CD4-positive, alpha-beta T cell treated with Interleukin-15 for 1 hour (primary cell): ENCODE measurements at places on chromosomes 16 and 17.

GRCh38 chr17:50355701-50356341 lies 9.9 kb downstream of the XYLT2 start:
- DNase-seq = no peak

- no peak for DNase-seq
Observed at GRCh38 chr17:43092901-43093300, 32.3 kb downstream of the BRCA1 start.

- no peak for DNase-seq
Observed at GRCh38 chr16:81473066-81473488, 28.5 kb downstream of the CMIP start.

- DNase-seq = no peak
Observed at GRCh38 chr16:83532634-83533033, 275.1 kb upstream of the HSBP1 start.

DNA sequence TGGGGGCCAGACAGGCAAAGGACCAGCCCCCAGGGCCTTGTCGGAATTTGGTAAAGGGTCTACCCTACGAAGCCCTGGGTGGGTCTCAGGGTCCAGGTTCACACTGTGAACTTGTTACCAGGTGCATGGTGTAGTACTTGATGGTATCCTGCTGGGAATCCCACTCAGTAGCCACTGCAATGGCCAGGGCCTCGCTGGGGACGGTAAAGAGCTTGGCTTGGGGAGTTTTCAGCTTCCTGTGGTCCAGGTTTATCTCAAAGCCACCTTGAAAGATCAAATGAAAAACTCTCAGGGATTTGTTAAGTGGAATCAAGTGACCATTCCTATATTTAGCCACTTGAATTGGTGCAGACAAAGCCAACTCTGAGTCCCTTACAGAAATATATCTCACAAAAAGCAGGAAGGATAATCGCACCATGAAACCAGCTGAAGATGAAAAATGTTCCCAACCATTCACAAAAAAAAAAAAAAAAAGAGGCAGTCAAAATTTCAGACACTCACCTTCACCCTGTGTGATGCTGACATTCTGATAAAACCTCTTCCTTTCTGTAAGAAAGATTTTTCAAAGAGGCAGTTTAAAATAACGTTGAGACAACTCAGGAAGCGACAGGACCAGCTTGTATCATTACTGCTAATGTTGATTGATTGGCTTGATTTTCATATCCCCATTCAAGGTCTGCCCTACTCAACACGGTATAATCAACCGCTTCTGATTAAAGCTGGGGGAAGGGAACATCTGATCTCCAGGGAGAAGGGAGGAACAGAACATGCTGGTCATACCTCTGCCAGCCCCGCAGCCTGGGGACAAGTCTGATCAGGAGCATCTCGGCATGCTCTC lies 10.6 kb downstream of the ATPAF2 start:
- no peak for DNase-seq

DNA sequence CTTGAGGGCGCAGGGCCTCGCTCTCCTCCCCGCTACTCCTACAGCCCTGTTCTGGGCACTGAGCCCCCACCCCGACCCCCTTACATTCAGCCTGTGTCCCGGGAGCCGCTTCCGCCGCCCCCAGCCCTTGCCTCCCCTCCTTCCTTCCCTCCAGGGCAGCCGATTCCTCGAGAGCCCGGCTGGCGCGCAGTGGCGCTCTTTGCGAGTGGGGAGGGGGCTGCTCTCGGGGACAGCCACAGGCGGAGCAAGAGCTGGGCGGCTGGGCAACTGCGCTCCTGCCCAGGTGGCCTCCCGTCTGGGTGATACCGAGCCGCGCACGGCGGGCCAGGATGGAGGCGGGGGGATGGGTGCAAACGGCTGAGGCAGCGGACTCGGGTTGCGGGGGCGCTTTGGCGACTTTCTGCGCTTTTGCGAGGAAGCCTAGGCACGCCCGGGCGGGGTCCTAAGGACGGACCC lies 1.2 kb downstream of the MMP15 start:
- no peak for DNase-seq

- peak; percentile 47 for DNase-seq
Observed at GRCh38 chr16:21656795-21657768, 4.7 kb upstream of the IGSF6 start.

DNA sequence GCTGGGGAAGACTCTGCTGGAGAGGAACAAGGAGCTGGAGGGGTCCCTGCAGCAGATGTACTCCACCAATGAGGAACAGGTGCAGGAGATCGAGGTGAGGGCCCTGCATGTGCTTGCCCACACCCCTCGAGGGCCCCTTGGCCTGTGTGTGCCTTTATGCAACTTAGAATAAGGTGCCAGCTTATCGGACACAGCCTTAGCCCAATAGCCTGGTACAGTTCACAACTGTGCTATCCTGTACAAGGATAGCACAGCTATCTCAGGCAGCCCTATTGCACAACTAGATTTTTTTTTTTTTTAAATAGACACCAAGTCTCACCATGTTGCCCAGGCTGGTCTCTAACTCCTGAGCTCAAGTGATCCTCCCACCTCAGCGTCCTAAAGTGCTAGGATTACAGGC lies 12.1 kb downstream of the CDR2L start:
- no peak for DNase-seq

- DNase-seq = no peak
Observed at GRCh38 chr16:80437707-80438106, 103.1 kb upstream of the DYNLRB2 start.

DNA sequence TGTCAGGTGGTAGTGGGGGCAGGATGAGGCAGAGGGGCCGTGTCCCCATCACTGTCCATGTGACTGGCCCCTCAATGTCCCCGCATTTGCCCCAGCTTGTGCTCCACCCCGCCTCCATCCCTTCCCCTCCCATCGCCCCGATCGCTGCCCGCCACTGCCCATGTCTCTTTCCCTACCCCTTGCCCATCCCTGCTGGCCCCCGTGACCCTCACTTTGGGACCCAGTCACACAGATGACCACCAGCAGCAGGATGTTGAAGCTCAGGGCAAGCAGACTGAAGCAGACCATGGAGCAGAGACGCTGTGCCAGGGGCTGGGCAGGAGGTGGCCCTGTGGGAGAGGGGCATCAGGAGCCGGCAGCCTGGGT lies 6.1 kb downstream of the ASGR2 start:
- DNase-seq = no peak

DNA sequence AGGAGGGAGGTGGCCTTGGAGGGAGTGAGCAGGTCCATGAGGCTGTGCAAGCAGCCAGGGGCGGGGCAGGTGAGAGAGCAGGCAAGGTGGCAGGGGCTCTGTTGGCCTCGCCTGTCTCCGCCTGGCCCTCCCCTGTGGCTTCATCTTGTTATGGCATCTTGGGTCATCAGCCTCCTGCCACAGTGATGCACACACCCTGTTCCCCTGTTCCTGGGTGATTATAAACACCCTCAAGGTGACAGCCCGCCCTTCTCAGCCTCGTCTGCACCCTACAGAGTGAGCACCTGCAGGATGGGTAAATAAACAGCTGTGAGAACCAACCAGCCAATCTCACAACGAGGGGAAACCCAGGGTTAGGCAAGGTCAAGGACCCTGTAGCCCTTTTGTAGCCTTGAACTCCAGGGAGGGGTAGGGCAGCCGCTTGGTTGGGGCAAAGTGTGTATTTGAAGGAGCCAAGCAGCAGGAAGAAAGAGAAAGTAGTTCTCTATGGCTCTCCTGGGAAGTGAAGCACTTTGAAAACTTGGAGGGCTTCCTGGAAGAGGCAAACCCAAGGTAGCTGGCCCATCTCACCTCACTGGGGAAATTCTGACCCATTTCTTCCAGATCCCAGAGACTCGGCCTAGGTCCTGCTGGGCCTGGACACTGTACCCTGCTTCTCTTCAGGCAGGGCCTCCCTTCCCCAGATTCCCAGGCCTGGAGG lies 60.6 kb downstream of the NT5M start:
- peak; percentile 47 for DNase-seq

DNA sequence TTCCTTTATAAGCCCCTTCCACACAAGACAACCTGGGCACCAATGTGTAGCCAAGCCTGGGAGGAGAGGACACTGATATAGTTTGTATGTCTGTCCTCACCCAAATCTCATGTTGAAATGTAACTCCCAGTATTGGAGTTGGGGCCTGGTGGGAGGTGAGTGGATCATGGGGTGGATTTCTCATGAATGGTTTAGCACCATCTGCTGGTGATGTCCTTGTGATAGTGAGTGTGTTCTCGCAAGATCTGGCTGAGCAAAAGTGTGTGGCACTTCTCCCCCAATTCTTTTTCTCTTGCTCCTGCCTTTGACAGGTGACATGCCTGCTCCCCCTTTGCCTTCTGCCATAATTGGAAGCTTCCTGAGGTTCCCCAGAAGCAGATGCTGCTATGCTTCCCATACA lies 135.8 kb downstream of the USP31 start:
- DNase-seq = no peak

DNA sequence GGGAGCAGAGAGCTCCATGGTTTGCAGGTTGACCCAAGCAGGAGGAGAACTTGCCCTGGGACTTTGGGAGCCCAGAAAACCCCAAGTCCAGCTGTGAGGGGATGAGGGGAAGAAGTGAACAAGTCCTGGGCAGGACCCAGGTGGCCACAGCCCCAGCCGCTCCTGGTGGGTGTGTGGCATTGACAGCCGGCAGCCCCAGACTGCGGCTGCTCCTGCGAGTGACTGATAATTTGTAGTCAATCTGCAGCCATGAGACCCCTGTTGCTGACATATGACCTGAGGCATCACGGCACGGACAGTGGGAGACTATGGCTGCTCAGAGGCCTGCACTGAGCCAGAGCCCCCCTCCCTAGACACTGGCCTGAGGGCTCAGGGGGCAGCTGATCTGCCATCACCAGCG lies 66.4 kb downstream of the PRMT7 start:
- DNase-seq = no peak

DNA sequence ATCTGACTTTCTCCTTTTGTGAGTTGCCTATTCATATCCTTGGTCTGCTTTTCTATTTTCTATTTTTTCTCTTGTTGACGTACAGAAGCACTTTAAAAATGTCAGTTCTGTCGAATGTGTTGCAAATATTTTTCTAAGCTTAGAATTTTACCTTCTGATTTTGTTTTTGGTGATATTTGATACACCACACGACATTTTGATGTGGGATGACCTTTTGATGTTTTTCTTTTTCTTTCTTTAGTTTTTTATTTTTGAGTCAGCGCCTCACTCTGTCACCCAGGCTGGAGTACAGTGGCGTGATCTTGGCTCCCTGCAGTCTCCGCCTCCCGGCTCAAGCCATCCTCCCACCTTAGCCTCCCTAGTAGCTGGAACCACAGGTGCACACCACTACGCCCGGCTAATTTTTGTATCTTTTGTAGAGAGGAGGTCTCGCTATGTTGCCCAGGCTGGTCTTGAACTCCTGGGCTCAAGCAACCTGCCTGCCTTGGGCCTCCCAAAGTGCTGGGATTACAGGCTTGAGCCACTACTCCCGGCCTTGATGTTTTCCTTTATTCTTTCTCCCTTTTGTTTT lies 39.6 kb downstream of the WSB1 start:
- no peak for DNase-seq

DNA sequence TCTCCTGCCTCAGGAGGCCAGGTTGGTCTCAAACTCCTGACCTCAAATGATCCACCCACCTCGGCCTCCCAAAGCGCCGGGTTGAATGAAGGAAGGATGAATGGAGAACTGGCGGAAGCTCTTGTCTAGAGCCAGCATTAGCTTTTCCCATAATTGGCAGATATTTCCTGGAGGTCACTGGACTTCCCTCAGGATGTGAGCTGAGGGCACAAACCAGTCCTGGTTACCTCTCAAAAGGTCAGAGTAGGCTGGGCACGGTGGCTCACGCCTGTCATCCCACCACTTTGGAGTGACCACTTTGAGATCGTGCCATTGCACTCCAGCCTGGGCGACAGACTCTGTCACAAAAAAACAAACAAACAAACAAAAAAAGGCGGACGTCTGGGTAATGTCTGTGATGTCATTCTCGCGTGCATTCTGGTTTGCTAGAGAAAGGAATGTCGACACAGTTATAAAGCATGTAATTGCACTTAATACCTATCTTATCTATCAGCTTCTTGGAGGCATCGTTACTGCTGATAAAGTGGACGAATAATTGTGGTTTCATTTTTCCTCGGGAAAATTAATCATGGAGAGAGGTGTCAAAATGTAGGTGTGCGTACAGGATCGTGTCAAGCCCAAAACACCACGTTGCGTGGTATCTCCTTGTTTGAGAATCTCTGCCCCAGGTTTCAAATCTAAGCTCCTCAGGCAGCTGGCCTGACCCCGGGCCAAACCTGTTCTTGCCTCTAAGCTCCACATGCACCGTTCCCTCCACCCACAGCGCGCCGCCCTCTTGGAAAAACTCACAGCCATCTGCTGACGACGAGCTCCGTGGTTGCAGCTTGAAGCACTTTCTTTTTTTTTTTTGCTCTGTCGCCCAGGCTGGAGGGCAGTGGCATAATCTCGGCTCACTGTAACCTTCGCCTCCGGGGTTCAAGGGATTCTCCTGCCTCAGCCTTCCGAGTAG lies 6.4 kb upstream of the CRK start:
- no peak for DNase-seq

GRCh38 chr16:20263138-20263855 lies 64.0 kb downstream of the GP2 start:
- no peak for DNase-seq

- peak; percentile 56 for DNase-seq
Observed at GRCh38 chr17:80649672-80650330, 105.2 kb downstream of the RPTOR start.

GRCh38 chr16:54652201-54652770 lies 278.4 kb upstream of the IRX5 start:
- no peak for DNase-seq

GRCh38 chr16:24255456-24256371 lies at the start of gene CACNG3:
Gene CACNG3 (plus strand): TSS chr16:24256335. CDS start chr16:24256755, 420 bp downstream.
- DNase-seq = peak; percentile 36

DNA sequence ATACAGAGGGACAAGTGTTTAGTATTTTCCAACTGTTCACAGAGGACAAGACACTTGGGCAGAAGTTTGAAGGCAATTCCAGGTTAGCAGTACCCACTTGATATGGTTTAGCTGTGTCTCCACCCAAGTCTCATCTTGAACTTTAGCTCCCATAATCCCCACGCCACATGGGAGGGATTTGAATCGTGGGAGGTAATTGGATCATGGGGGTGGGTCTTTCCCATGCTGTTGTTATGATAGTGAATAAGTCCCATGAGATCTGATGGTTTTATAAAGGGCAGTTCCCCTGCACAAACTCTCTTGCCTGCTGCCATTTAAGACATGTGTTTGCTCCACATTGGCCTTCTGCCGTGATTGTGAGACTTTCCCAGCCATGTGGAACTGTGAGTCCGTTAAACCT lies 668.9 kb downstream of the MAF start:
- no peak for DNase-seq

- no peak for DNase-seq
Observed at GRCh38 chr17:48990882-48991357, 6.3 kb upstream of the IGF2BP1 start.

DNA sequence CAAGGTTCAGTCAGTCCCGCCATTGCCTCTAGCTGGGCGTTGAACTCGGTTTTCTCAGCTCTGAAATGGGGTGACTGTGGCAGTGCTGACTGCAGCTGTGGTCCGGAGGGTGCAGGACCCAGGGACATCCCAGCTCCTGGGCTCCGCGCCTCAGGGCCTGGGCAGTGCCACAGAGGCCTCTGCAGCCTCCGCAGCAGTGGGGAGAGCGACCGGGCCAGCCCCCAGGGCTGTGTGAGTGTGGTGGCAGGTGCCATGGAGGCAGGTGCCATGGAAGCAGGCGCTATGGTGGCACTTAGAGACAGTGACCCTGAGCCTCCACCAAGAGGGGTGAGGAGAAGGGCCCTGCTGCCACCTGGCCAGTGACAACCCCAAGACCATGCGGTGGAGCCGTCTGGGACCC lies 30.9 kb downstream of the ZNF469 start:
- DNase-seq = no peak

GRCh38 chr17:81429821-81430551 lies 34.7 kb downstream of the BAHCC1 start:
- no peak for DNase-seq

GRCh38 chr16:10514369-10515055 lies 65.9 kb downstream of the EMP2 start:
- peak; percentile 45 for DNase-seq
